Osteoblast (primary cell): ENCODE measurements at places on chromosomes 4 and X.

DNA sequence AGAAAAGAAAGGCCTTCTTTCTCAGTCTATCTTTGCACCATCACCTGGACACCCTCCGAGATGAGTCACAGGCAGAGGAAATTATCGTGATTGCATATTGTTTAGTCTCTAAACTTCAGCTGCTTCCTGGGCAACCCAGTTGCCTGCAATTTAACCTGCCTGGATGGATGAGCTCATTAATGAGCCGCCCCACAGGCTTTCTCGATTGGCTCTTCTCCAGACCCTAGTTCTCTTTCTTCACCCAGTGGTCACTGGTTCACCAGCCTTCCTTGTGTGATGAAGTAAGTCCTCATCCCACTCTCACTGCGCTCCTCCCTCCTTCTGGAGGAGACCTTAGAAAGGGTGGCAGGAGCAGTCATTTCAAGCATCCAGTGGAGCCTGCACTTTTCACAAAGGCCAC, 94.4 kb downstream of the SOWAHB start:
- DNase-seq: peak; percentile 64
- H3K27ac ChIP-seq: peak overlapping the region; percentile 78
- H3K36me3 ChIP-seq: no peaks in the 10 kb centered on the region
- H3K4me3 ChIP-seq: no peak overlapping the region

- H3K27ac ChIP-seq: no peak overlapping the region
- no peak overlapping the region for H3K4me3 ChIP-seq
- no peaks in the 10 kb centered on the region for H3K27me3 ChIP-seq
- no peaks in the 10 kb centered on the region for H3K36me3 ChIP-seq
Measured at GRCh38 chr4:13054420-13054970, 429.6 kb downstream of the RAB28 start.

DNA sequence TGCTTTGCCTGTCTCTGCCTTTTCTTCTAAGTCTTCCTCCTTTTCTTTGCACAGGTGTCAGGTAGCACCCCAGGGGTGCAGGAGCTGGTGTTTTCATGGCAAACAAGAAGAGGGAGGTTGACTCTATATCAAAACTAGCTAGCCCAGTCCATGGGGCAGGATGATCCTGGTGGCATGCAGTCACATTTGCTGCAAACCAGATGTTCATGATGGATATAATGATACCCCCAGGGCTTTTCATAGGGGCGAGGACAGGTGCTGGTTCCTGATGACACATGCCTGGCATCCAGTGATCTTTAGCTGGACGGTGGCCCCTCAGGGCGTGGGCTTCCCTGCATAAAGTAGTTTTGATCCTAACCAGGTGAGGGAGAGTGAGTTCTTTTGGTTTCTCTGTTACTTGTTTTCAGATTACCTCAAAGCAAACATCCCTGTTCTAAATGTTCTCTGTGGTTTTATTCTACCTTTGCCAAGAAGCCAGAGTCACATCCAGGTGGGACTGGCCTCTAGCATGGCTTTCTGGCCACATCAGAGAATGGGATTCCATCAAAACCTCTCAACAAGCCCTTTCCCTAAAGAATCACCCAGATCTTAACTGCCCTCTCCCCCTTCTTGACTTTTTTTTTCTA, 11.2 kb upstream of the UBA6 start:
- no peak for DNase-seq
- no peaks in the 10 kb centered on the region for H3K36me3 ChIP-seq
- no peak overlapping the region for H3K27ac ChIP-seq

DNA sequence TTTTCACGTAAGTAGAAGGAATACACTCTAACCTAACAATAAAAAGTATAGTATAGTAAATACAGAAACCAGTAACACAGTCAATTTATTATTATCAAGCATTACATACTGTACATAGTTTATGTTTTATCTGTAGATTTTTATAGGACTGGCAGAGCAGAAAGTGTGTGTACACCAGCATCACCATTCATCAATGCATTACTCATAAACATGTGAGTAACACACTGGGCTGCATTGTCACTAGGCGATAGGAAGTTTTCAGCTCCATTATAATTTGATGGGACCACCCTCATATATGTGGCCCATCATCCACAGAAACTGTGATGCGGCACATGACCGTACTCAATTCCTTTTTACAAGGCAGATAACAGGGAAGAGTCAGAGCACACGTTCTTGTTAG, 137.8 kb upstream of the RBPJ start:
- no peaks in the 10 kb centered on the region for H3K27me3 ChIP-seq
- H3K4me1 ChIP-seq: peaks cover 10% of the 10 kb centered on the region
- no peaks in the 10 kb centered on the region for H3K36me3 ChIP-seq
- H3K4me3 ChIP-seq: no peak overlapping the region
- peak overlapping the region; percentile 19 for H3K27ac ChIP-seq

- H3K36me3 ChIP-seq: no peaks in the 10 kb centered on the region
- H3K4me3 ChIP-seq: no peak overlapping the region
- H3K27me3 ChIP-seq: no peaks in the 10 kb centered on the region
- no peak overlapping the region for H3K27ac ChIP-seq
Measured at GRCh38 chr4:188971125-188971524, 831.9 kb downstream of the TRIML1 start.

DNA sequence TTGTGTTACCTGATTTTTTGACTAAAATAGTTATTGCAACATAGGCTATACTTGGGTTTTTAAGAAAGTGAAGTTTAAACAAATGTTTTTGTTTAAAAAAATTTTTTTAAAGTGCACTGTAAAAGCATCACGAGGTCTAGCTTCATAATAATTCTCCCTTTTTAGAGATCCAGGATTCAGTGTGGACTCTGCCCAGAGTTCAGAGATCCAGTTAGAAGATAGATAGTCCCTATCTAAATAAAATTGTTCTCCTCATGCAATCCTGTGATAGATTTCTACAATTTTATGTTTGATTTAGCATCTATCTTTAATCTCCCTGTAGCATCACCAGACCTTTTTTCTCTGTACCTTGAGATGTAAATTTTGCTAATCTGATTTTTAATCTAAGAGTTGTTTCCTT, 85.5 kb upstream of the HPGD start:
- DNase-seq: no peak
- H3K4me1 ChIP-seq: no peaks in the 10 kb centered on the region
- no peak overlapping the region for H3K27ac ChIP-seq

DNA sequence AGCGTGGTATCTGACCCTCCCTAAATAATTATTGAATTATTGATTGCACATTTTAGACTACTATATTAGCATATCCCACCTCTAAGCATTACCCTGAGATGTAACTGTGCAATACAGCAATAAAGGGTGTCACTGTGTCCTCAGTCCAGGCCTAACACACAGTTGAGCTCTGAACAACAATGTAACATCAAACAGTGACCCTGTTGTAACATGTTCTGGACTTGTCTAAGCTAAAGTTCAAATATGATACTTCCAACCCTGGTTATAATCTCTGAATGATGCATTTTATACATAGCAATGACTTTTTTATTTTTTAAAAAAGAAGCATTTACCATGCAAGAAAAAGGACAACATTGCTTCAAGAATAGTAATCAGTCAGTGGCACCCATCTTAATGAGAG, 61.6 kb upstream of the DMD start:
- H3K36me3 ChIP-seq: no peaks in the 10 kb centered on the region
- DNase-seq: no peak
- no peak overlapping the region for H3K4me3 ChIP-seq
- no peaks in the 10 kb centered on the region for H3K27me3 ChIP-seq
- H3K4me1 ChIP-seq: no peaks in the 10 kb centered on the region

DNA sequence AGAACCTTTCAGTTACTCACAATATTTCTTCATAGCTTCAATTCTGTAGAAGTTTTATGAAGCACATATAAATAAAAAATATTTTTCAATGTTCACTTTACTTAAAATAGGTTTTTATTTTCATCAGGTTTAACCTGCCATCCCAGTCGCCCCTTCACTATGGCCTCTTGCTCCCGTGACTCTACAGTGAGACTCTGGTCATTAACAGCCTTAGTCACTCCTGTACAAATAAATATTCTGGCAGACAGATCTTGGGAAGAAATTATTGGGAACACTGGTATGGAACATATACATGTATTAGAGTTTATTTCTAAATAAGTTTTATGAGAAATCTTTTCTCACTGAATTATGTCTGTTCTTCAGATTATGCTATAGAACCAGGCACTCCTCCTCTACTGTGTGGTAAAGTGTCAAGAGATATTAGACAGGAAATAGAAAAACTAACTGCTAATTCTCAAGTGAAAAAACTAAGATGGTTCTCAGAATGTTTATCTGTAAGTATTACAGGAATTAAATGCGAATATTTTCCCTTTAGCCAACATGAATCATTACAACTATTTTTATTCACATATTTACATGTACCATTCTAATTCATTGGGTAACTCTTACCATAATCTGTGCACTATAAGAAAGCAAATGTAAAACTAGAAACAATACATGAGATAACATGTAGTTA, 45.6 kb downstream of the SPATA4 start:
- no peaks in the 10 kb centered on the region for H3K27me3 ChIP-seq
- DNase-seq: no peak
- peaks cover 5% of the 10 kb centered on the region for H3K4me1 ChIP-seq
- H3K27ac ChIP-seq: no peak overlapping the region
- H3K36me3 ChIP-seq: no peaks in the 10 kb centered on the region
- no peak overlapping the region for H3K4me3 ChIP-seq

GRCh38 chr4:186760576-186760975, 36.9 kb upstream of the FAT1 start:
- H3K27me3 ChIP-seq: no peaks in the 10 kb centered on the region
- H3K4me1 ChIP-seq: peaks cover 21% of the 10 kb centered on the region
- no peak overlapping the region for H3K4me3 ChIP-seq
- no peaks in the 10 kb centered on the region for H3K36me3 ChIP-seq
- peak overlapping the region; percentile 74 for H3K27ac ChIP-seq
- no peak for DNase-seq

DNA sequence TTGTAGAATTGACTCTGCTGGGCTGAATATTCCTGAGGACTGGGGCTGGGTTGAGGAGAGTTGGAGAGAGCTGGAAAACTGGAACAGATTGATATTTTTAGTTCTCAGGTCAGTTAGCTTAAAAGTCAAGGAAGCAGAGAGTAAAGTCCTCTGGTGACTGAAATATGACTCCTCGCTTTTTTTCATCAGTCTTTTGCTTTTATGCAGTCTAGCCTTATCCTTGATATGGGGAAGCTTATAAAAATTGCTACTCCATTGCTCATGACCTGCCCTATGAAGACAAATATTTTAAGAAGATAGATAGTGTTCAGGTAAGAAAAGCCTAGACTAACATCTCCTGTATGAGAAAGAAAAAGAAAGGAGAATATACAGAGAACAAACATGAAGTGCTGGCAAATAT, 152.7 kb downstream of the C4orf33 start:
- H3K27me3 ChIP-seq: no peaks in the 10 kb centered on the region
- no peak for DNase-seq
- no peaks in the 10 kb centered on the region for H3K4me1 ChIP-seq
- H3K27ac ChIP-seq: no peak overlapping the region
- H3K36me3 ChIP-seq: no peaks in the 10 kb centered on the region
- H3K4me3 ChIP-seq: no peak overlapping the region

GRCh38 chr4:149370785-149371420, 444.7 kb downstream of the IQCM start:
- DNase-seq: peak; percentile 66
- no peaks in the 10 kb centered on the region for H3K27me3 ChIP-seq
- no peaks in the 10 kb centered on the region for H3K36me3 ChIP-seq
- H3K4me1 ChIP-seq: no peaks in the 10 kb centered on the region
- H3K4me3 ChIP-seq: no peak overlapping the region
- H3K27ac ChIP-seq: no peak overlapping the region

- H3K4me1 ChIP-seq: peaks cover 21% of the 10 kb centered on the region
- H3K36me3 ChIP-seq: no peaks in the 10 kb centered on the region
- H3K27me3 ChIP-seq: peaks cover 42% of the 10 kb centered on the region
Measured at GRCh38 chr4:186554914-186555827, at the start of gene MTNR1A. Gene MTNR1A (minus strand): TSS chr4:186555567. CDS start chr4:186555365, 202 bp downstream.

- H3K4me1 ChIP-seq: peaks cover 47% of the 10 kb centered on the region
- no peak for DNase-seq
- no peak overlapping the region for H3K4me3 ChIP-seq
- no peaks in the 10 kb centered on the region for H3K27me3 ChIP-seq
Measured at GRCh38 chr4:122762520-122762919, 30.0 kb downstream of the BBS12 start.

DNA sequence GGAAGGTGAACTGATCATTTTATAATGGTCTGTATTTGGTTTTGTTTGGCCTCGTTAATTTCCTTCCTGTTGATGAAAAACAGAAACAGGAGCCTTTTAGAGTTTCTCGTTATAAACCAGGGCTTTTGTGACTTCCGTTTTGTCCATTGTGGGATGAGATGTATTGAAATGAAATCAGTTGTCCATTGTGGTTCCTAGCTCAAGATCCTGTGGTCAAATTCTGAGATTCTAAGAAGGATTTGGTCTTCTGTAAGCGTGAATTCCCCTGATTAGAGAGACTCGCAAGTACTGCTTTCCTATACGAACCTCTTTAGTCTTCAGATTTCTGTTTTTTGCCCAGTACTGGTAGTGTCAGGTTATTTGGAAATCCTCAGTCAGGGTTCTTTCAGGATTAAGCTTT, 101.7 kb downstream of the RAPGEF2 start:
- no peak overlapping the region for H3K27ac ChIP-seq
- no peaks in the 10 kb centered on the region for H3K36me3 ChIP-seq
- no peaks in the 10 kb centered on the region for H3K27me3 ChIP-seq
- peaks cover 13% of the 10 kb centered on the region for H3K4me1 ChIP-seq
- no peak overlapping the region for H3K4me3 ChIP-seq

DNA sequence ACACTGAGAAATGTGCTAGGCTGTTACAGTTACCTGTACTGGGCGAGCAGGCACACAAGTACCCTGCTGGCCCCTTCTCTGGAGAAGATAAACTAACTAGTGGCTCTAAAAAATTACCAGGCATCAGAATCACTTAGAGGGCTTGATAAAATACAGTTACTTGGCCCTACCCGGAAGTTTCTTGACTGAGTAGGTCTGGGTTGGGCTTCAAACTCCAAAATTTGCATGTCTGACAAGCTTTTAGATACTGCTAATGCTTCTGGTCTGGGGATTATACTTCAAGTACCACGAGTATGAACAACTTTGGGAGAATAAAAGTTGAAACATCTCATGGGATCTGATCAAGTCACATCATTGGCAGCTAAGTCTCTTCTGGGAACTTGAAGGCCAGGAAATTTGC, 30.8 kb downstream of the CEP135 start:
- no peak for DNase-seq
- no peaks in the 10 kb centered on the region for H3K4me1 ChIP-seq
- no peak overlapping the region for H3K4me3 ChIP-seq
- peaks cover 5% of the 10 kb centered on the region for H3K36me3 ChIP-seq
- H3K27ac ChIP-seq: no peak overlapping the region
- H3K27me3 ChIP-seq: no peaks in the 10 kb centered on the region

DNA sequence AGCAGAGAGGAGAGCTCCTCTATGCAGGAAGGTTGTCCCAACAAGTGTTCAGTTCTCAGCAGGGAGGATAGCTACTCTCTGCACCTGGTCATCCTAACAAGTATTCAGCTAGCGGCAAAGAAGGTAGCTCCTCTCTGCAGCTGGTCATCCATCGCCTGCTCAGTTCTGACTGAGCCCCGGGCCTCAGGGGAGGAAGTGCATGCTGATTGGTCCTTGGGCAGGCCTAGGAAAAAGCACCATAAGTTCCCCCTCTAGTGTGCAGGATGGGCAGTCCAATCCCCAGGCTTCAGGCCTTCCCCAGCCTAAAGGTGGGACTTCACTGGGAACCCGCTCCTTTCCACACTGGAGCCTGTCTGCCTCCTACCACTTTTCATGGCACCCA, 4.4 kb upstream of the FBXW7 start:
- no peaks in the 10 kb centered on the region for H3K36me3 ChIP-seq
- no peak for DNase-seq
- no peak overlapping the region for H3K27ac ChIP-seq
- no peak overlapping the region for H3K4me3 ChIP-seq
